Activated CD4-positive, alpha-beta T cell treated with anti-CD3 and anti-CD28 coated beads, Interleukin-2, Interleukin-6, amounts not matched to agents 100 ng/mL and 50 ng/mL, durations not matched to agents 16 hours and 8 hours (primary cell): ENCODE measurements at places on chromosomes 7 and 10.
A peak's percentile ranks its signal among the peaks of the same experiment; 100 is the strongest.

DNA sequence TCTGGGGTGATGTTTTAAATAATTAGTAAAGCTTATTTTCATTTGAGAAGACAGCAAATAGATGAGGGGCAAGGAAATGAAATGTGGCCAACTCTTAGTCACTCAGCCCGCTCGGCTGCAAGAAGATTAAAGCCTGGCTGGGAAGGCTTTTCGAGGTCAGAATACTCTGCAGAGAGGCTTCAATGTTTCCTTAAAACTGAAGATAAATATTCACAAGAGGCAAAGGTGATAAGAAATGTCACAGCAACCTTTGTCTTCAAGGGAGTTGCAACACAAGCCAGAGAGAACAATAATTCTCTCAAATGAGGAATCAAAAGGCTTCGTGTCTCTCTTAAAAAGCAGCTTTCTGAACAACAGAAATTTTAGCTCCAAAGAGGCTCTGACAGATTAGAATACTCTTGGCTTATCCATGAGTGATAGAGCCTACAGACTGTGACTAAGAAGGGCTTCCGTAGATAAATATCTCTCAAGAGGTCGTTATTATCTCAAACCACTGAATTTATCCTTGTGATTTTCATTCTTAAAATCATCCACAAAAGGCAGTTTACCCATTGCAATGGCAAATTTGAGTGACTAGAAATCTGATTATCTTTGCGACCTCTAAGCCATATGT is 92.5 kb downstream of the KLF6 start:
- no peak for DNase-seq

- no peak for DNase-seq
These were observed 33.7 kb downstream of the ZMIZ1 start for GRCh38 chr10:79102498-79102874.

DNA sequence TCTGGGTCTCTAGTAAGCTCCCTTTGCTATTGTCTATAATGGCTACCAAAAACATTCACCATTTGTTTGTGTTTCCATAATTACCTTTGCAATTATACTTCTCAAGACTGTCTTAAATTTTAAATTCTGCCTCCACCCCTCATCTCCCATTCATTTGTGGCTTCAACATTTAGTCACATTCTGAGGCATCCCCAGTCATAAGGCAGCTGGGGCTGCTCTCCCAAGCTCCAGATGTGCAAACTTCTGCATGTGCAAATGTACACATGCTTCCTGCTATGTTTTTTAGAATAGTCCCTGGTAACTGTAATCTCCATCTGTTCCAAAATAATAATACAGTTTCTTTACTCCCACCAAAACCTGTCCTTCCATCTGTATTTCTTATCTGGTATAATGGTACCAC is 97.3 kb downstream of the CDK6 start:
- DNase-seq: peak; percentile 40

- no peak for DNase-seq
These were observed 10.3 kb upstream of the PCBD1 start for GRCh38 chr10:70898687-70899086.

- DNase-seq: no peak
These were observed 206.7 kb upstream of the IGFBP3 start for GRCh38 chr7:46127814-46128213.

DNA sequence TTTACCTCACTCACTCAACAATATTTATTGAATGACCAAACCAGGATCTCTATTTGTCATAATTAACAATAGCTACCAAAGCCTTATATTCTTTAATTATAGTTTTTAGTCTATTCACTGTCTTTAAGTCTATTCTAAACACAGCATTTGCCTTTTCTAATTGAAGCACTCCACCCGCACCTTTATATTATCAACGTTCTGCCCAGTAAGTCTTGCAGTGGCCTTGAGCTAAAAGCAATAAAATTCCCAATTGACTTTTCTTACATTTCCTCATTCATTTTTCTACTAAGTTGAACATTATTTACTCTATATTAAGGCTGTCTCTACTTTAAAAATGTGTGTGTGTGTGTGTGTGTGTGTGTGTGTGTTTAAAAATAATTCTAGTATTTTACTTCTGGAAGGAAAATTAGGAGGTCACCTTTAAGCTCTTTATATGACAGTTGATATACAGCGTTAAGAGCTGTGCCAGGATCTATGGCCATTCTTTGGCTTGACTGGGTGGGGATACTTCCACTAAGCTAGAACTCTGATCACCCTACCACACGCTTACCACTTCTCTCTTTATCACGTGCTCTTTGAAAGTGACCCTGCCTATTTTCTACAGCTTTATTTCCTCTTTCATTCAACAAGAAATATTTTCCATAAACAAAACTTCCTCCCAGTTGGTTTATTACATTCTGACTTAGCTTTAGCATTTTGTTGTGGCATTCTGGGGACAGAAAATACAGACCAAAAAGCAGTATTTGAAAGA is 8.8 kb downstream of the PAPSS2 start:
- no peak for DNase-seq

GRCh38 chr10:6578251-6578771 is 1.8 kb downstream of the PRKCQ start:
- DNase-seq: peak; percentile 58

DNA sequence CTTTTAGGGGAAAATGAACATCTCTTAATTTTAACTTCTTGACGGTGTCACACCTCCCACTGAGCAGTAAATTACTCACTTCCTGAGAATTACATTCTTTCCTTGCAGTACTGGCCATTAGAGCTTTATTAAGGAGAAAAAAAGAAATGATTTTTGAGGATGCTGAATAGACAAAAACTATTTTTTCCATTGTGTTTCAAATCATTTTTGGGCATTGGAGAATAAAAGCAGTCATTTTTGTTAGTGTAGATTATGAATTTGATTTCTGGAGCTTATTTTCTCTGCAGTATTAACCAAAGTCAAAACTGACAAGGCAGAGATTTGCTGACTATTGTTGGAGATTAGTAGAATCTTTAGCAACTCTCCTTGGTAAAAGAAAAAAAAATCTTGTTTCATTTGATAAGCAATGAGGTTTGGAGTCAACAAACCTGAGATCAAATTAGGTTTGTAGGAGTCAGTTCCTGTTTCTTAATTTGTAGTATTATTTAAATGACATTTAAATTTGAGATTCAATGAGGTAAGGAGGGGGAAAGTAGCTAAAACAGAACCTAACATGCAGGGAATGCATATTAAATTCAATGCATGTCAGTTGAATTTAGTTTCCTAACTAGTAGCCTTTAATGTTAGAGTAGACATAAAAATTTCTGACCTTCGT is 70.6 kb downstream of the AP3M1 start:
- DNase-seq: peak; percentile 12
